NCI-H1417 treated with DMSO at 0.1 percent for 48 hours (cell line): ENCODE measurements at places on chromosomes 3 and 15.

- DNase-seq, result no peak
These were observed 7.0 kb upstream of the BMF start for GRCh38 chr15:40115670-40116093.

DNA sequence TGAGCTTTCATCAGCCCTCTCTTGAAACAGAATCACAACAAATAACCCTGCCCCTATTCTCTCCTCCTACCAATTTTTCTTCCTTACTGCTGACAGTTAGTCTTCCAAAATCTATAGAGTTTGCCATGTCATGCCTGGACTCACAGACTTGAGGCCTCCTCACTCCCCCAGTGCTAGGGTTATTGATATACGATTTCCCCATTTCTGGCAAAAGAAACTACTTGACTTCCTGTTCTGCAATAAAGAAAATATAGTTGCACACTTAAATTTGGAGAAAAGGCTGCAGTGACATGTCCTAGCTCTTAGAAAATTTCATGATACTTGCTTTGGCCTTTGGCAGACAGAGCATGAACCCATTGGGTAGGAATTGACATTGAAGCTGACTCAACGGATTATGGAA is 75.9 kb downstream of the CYP19A1 start:
- no peak for DNase-seq

DNA sequence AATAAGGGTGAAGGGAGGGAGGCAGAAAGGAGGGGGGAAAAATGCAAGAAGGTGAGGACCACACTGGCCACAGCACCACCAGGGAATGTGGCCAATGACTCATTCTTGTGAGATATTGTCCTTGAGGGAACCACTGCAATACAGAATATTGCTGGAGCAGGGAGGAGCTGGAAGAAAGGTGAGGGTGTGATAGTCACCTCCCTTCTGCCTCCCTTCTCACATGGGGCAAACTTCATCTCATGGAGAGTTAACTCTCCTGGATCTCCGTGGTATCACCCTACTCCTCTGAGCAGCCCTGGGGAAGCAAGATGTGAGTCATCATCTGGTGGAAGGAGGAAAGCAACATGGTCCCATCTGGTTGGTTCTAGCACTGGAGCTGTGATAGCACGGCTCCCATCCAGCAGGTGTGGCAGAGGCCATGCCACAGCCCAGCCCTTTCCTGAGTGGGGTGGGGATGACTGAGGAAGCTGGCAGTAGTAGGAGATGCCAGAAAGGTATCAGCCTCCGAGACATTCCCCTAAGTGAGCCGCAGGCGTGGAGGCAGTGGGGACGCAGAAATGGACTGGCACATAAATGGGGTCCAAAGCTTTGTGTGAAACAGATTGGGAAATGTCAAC is 115.9 kb upstream of the LPP start:
- no peak for DNase-seq

DNA sequence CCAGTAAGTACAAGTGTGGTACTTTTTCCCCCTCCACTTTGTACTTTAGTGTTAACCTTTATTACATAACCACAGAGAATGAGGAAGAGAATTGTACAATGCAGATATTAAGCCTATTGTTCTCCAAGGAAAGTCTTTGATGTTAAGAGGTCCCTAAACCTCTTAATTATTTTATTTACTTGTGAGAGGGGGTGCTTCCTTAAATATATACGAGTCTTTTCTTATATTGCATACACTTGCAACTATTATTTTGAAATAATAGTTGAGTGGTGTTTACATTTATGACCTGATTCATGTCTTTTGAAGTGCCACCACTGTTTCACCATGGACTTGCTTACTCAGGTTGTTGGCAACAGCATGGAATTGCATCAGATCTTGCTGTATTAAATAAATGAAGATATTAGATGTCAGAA is 10.1 kb downstream of the USP3 start:
- DNase-seq, result no peak

GRCh38 chr3:117281371-117281770 is 571.8 kb downstream of the TUSC7 start:
- no peak for DNase-seq

- no peak for DNase-seq
These were observed 121.0 kb downstream of the GREM1 start for GRCh38 chr15:32838820-32839219.

- no peak for DNase-seq
These were observed 21.3 kb downstream of the DUT start for GRCh38 chr15:48352474-48353072.

- no peak for DNase-seq
These were observed 64.7 kb upstream of the PROK2 start for GRCh38 chr3:71849681-71850080.

GRCh38 chr15:48221885-48222284 is 15.8 kb downstream of the SLC12A1 start:
- no peak for DNase-seq

GRCh38 chr3:177754508-177754921 is 557.2 kb upstream of the TBL1XR1 start:
- no peak for DNase-seq

- DNase-seq, result no peak
These were observed 282.3 kb downstream of the OCA2 start for GRCh38 chr15:27816790-27817189.
